Stimulated activated naive CD4-positive, alpha-beta T cell (primary cell): ENCODE measurements at places on chromosomes 2 and 18.

- no peak for DNase-seq
These were observed 29.9 kb downstream of the CHCHD5 start for GRCh38 chr2:112614201-112614840.

DNA sequence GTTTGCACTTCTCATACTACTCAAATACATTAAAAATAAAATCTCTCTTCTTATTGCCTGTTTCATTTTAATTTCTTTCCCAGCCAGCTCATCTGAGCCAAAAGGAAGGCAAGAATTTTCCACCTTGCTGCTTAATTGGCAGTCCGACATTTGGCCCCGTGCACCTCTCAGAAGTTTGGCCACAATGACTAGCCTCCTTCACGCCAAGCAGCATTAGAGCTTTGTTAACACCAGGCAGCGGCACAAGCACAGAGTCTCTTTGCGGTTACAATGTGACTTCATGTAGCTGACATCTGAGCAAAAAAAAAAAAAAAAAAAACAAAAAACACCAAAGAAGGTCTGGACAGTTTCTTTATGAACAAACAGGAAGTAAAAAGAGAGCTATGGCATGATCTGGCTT is 248.9 kb downstream of the OSR1 start:
- DNase-seq, result no peak

GRCh38 chr18:56569416-56569815 is 69.0 kb downstream of the TXNL1 start:
- no peak for DNase-seq

DNA sequence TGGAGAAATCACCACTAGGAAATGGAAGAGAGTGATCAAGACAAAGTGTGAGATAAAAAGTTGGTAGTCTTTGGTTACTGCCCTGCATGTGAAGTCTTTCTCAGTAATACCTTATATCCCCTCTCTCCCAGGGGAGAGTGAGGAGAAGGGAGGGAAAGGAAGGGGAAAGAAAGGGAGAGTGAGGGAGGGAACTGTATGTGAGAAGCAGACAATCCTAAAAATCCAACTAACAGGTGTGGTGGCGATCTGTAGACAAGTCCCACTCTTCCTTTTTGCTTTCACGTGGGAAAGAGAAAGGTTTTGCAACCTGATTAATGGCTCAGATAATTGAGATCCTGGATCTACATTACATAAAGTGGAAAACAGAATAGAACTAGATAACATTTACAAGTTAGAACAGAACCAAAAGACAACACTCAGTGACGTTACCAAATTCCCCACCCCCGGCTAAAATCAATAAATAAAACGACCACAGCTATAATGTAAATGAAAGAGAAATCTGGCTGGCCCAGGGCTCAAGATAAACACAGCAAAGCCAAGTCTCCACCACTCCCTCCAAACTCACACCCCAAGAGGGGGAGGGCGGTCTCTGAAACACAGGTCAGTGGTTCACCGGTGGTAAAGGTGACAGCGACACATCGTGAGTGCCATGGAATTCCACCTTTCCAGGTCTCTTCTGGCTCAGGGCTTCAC is 10.0 kb upstream of the APCDD1 start:
- DNase-seq, result no peak

GRCh38 chr18:38933910-38934510 is 1368.4 kb upstream of the CELF4 start:
- no peak for DNase-seq

GRCh38 chr2:224102991-224103390 is 63.9 kb upstream of the SERPINE2 start:
- no peak for DNase-seq
